Esophagus squamous epithelium (tissue), 5 donors: ENCODE measurements at places on chromosomes 11 and 22. TPM values are rescaled to one million over a fixed set of nuclear protein-coding genes. Genes with fewer than 3 reads are reported as not detected.

The ATP5MG gene
- 65.0 TPM for total RNA-seq

The KCTD14 gene
- 7.7 TPM for total RNA-seq

The MYRF gene
- total RNA-seq = 0.22 TPM

The CARD16 gene
- 9.0 TPM for total RNA-seq

The OR5AK2 gene
- total RNA-seq = not detected

The SAA4 gene
- total RNA-seq = not detected

The GRAMD4 gene
- total RNA-seq = 27.0 TPM

The NEFH gene
- not detected for total RNA-seq

The APBB1 gene
- 29.0 TPM for total RNA-seq

GRCh38 chr11:45288339-45288738, 2.2 kb upstream of the SYT13 start:
- DNase-seq = no peak

- DNase-seq = no peak
These were observed 755.2 kb upstream of the RAG2 start for GRCh38 chr11:37353192-37353591.

DNA sequence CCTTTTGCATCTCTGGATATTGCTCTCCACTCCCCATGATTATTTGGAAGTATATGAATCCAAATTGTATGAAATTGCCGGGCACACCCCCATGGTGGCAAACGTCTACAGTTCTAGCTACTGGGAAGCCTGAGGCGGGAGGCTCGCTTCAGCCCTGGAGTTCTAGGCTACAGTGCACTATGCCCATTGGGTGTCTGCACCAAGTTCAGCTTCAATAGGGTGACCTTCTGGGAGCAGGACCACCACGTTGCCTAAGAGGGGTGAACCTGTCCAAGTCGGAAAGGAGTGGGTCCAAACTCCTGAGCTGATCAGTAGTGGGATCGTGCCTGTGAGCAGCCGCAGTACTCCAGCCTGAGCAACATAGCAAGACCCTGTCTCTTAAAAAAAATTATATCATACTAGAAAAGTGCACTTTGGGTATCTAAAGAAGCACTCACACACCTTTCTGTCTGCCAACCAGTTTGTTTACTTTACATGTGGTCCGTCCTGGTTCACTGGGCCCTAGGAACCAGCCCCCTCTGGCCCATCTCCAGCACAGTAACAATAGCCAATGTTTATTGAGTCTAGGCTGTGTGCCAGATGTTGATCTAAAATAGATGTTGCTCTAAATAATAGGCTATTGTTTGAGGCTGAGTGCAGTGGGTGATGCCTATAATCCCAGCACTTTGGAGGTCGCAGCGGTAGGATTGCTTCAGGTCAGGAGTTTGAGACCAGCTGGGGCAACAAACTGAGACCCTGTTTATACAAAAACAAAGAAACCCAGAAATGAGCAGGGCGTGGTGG, 16.4 kb upstream of the KAT5 start:
- DNase-seq = no peak

DNA sequence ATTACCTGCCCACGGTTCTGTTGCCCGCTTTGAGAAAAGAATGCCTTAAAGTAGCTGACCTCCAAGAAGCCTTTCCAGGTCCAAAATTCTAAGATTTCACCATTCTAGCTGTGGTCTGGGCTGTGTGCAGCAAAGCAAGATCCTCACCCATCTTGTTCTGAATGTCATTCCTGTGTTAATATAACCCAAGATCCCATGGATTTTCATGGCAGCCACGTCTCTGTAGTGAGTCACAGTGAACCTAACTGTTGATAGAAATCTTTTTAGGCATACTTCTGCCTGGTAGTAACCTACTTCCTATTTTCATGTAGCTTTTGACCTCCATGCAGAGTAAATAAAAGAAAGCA, 210.0 kb downstream of the NAV2 start:
- no peak for DNase-seq

GRCh38 chr11:5420993-5421392, 918 bp upstream of the OR51Q1 start:
- no peak for DNase-seq

GRCh38 chr11:6413791-6414201, 5.1 kb downstream of the APBB1 start:
- no peak for DNase-seq

DNA sequence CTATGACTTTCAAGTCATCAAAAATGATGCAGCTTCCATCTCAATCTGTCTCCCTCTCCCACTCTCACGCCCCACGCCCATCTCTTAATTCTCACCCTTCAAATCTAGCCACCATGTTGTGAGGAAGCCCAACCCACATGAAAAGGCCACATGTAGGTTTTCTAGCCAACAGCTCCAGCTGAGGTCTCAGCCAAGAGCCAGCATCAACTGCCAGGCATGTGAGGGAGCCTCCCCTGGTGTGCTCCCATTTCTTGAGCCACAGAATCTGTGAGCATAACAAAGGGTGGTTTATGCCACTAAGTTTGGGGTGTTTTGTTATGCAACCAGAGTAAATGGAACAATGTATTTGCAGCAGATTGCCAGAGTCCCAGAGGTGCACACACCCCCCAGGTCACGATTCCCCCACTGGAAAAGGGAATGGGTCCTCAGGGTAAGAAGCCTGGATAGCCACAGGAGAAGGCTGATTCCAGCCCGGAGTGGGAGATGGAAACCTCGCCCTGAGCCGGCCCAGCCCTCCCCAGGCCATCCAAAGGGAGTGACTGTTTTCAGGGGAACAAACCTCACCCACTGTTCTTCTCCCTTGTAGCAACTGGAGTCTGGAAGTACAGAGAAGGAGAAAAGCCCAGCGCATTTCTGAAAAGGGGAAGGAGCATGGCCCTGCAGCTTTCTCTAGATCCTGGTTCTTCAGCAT, 20.0 kb upstream of the LINC01488 start:
- DNase-seq = no peak

- no peak for DNase-seq
These were observed 11.0 kb downstream of the DDB2 start for GRCh38 chr11:47225552-47226400.

DNA sequence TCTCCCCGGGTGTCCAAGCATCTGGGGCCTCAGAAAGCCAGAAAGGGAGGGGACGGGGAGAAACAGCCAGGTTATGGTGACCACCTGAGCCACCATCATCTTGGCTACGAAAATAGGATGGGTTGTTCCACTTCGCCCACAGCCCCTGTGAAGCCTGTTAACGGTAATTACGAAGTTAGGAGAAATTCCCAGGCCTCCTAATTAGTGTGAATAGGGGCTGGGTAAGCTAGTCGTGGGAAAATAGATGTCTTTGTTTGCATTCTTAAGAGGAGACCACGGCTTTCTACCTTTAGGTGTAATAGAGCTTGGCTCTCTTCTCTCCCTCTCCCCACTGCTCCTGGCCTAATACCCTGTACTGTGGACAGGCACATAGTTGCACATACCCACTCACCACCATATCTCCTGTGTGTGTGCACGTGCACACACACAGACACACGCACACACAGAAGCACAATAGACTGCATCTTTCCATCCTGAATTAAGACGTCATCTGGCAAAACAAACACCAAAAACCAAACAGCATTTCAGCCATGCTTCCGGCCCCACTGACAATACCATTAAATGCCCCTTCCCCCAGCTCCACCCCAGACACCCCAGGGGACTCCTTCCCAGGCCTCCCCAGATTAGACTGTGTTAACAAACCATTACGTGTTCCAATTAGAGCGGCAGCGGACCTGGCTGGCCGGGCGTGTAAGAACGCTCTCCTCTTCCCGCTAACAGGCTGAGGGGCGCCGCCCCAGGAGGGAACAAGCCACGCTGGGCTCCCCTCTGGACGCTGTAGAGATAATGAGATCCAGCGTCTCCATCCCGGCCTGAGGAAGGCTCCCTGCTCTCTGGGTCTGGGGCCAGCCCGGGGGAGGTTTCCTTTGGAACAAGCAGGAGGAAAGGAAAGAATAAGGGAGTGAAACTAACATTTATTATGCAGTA, 72.8 kb downstream of the TP53I11 start:
- DNase-seq = no peak

- no peak for DNase-seq
These were observed 41.3 kb downstream of the LRRC32 start for GRCh38 chr11:76629116-76629852.

GRCh38 chr11:19978668-19979518, 181.4 kb downstream of the DBX1 start:
- no peak for DNase-seq

GRCh38 chr11:44883277-44883676, 67.4 kb downstream of the TP53I11 start:
- DNase-seq = no peak

GRCh38 chr11:82978422-82979099, 77.0 kb downstream of the DDIAS start:
- DNase-seq = no peak

GRCh38 chr11:15558513-15559181, 443.9 kb downstream of the INSC start:
- DNase-seq = no peak

GRCh38 chr11:65526744-65527143, 1.9 kb downstream of the SCYL1 start:
- no peak for DNase-seq

DNA sequence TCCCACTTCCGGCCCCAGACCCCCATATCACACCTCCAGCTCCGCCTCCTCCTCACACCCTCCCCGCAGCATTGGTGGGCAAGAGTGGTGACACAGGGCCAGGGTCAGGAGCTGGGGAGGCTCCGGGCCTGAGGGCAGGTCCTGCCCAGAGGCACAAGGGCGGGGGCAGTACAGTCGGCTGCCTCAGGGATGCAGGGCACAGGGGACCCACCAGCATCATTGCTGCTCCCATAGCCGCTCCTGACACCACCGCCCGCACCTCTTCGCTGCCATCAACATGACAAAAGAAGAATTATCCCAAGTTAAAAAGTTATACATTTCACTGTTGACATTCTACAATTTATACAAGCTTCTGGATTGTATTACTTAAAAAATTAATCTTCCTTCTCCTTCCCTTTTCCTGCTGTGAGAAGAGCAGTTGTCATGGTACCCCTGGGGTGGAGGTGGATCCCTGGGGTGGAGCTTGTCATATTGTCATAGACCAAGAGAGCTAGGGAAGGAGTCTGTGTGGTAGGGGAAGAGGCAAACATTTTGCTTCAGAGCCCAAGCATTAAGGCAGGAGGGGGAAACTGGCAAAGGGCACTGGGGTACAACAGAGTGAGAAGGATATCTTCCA, 4.1 kb downstream of the SBF2 start:
- DNase-seq = no peak

DNA sequence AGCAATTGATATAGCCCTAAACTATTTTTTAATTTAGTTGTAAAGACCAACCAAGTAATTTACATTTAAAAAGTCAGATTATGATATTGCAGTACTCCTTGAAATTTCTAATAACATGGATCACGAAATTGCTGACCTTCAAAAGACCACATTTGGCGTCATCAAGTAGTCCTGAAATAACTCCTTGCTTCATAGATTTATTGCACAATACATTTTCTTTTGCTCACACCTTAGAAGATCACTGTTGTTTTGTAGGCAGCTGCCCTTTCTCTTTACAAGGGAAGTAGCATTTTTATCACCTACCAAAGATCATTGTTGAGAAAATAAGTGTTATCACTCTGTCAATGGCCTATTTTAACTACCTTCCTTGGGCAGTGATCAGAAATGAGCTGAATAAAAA, 815.8 kb downstream of the METTL15 start:
- no peak for DNase-seq

- no peak for DNase-seq
These were observed 23.9 kb downstream of the MCHR1 start for GRCh38 chr22:40703174-40703573.

- no peak for DNase-seq
These were observed 9.0 kb upstream of the NNMT start for GRCh38 chr11:114287154-114287553.

- no peak for DNase-seq
These were observed 4.6 kb upstream of the CERK start for GRCh38 chr22:46742576-46743221.

DNA sequence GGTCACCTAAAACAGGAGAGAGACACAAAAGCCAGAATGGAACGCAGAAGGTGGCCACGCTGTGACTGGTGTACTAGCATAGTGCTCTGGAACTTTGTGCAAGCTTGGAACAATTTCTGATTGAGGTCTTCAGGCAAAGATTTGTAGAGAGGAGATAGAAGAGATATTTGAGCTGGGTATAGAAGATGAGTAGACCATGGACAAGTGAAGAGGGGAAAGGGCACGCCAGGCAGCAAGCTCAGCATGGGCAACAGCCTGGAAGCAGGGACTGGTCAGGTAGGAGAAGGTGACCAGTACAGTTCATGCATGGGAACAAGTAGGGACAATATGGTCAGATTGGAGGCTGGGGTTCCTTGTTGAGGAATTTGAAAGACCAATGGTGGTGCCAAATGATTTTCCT, 24.4 kb downstream of the MYO18B start:
- DNase-seq = no peak

GRCh38 chr11:119876841-119877240, 147.8 kb upstream of the NECTIN1 start:
- no peak for DNase-seq

GRCh38 chr22:41094041-41094593, 1.7 kb downstream of the EP300 start:
- DNase-seq = no peak

DNA sequence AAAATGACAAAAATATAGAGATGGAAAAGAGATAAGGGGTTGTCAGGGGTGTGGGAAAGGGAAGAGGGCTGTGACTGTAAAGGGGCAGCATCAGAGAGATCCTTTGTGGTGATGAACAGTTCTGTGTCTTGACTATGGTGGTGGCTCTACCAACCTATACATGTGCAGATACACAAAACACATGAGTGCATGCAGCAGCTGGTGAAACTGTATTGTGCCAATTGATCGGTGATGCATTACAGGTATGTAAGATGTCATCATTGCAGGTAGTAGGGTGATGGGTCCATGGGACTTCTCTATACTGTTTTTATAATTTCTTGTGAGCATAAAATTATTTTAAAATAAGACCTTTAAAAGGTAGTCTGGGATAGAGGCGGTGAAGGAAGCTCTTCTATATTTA, 24.1 kb upstream of the ZDHHC13 start:
- DNase-seq = no peak

- DNase-seq = no peak
These were observed 17.8 kb downstream of the AP1B1 start for GRCh38 chr22:29370537-29370936.

DNA sequence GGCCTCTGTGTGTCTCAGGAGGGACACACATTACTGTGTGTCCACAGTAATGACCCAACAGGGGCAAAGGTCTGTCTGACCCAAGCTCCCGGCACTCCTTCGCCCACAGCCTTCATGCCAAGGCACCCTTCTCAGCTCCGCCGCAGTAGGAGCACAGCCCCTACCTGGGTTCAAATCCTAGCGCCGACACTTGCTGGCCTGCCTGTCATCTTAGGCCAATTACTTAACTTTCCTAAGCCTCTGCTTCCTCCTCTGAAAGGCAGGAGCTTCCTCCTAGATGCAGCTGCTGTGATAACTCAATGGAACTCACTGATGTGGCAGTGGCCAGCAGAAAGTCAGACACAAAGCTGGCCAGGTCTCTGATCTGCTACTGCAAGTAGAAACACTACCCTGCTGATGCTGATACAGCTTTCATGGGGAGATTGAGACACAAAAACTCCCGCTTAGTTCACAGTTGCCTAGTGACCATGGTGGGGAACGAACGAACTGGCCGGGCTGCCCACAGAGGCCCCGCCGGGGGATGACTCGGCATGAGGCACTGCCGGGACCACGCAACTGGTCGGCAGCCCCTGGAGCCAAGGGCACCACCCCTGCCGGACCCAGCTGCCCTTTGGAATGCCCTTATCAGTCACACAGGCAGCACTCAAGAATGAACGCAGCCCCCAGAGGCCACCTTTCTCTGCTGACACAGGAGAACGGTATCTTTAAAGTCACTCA, 8.1 kb downstream of the EHD1 start:
- no peak for DNase-seq
